ENCODE measurements at places on chromosomes 1 and 21.

DNA sequence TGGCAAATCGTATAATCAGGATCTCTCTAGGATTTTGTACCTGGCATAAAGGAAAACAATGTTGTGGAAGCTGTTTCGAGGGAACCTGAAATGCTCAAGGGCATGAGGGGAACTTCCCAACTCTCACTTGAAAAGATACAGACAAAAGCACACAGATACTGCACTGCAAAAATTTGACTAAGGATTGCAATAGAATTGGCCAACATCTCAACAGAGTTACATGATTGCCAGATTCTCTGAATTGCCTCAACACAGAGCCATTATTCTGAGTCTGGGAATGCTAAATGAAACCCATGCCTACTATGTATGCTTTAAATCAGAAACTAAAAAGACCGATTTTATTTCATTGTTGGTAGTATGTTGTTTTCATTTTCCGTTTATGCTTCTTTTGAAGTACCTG, 16.0 kb downstream of the KRTAP19-8 start:
- no peak for DNase-seq

DNA sequence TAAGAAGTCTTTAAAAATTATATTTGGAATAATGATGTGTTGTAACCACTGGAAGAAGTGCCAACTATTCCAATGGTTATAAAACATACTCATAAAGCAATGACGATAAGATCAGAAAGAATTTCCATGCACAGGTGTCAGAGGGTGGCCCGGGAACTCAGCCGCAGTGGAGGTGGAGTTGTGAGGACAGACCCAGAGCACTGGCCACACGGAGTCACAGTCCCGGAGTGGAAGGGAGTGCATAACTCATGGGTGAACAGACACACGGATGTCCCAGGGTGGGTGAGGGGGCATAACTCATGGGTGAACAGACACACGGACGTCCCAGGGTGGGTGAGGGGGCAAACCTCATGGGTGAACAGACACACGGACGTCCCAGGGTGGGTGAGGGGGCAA, 2.5 kb downstream of the KRTAP10-4 start:
- DNase-seq = no peak

DNA sequence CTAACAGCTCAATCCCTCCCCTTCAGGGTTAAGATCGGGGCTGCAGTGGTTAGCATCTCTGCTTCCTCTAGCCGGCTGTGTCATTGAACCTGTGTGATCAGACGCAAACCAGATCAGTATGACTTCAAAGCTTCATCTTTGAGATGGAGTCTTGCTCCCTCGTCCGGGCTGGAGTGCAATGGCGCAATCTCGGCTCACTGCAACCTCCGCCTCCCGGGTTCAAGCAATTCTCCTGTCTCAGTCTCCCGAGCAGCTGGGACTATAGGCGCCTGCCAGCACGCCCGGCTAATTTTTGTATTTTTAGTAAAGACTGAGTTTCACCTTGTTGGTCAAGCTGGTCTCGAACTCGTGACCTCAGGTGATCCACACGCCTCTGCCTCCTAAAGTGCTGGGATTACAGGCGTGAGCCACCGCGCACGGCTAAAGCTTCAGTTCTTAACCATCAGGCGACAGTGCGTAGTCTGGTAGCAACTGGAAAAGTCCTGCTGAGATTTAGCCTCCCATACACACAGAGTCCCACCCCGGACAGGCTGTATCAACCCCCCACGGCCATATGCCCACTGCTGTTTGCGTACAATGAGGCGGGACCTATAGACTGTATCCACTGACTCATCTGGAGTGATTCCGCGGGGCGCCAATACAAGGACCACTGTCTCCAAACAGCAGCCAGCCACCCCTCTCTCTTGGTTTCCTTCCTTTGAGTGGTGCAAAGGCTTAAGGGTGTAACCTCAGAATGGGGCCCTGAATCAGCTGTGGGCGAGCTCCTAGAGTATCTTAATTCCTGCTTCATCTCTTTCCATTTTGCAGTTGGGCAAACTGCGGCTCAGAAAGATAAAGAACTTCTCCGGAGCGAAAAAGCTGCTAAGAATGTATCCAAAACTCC, 23.3 kb downstream of the CELA3A start:
- DNase-seq = peak; percentile 43

DNA sequence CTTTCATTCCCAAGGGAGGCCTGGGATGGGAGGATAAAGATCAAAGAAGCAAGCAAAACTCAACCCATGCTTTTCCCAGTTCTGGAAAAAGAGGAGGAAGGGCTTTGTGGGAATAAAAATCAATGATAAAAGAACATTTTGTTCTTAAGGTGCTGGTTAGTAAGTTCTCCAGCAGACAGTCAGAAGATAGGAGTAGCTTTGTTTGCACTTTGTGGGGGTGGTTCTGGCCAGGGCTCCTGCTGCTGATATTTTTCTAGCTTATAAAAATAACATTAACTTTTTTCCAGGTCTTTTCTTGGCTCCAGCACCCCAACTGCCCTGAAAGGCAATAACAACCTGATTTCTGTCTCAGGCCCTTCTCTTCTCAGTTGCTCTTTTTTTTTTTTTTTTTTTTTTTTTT, 220.0 kb downstream of the FGGY start:
- no peak for DNase-seq

- no peak for DNase-seq
Measured at GRCh38 chr1:219088778-219089557, 84.7 kb upstream of the LYPLAL1 start.

DNA sequence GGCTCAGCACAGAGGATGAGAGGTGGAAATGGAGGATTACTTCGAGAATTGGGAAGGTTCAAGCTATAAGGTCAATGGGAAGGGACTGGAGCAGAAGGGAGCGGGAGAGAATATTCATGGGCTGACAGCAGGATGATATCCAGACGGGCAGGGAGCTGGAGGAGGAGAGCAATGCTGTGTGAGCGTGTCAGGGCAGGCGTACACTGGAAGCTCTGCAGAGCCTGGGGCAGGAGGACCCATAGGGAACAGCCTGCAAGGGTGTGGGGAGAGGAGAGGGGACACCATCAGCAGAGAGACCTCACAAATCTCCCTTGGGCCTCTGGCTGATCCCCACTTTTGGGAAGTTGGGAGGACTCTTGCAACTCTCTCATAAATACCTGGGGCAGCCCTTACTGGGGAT, 13.7 kb downstream of the CSF1 start:
- DNase-seq = no peak

DNA sequence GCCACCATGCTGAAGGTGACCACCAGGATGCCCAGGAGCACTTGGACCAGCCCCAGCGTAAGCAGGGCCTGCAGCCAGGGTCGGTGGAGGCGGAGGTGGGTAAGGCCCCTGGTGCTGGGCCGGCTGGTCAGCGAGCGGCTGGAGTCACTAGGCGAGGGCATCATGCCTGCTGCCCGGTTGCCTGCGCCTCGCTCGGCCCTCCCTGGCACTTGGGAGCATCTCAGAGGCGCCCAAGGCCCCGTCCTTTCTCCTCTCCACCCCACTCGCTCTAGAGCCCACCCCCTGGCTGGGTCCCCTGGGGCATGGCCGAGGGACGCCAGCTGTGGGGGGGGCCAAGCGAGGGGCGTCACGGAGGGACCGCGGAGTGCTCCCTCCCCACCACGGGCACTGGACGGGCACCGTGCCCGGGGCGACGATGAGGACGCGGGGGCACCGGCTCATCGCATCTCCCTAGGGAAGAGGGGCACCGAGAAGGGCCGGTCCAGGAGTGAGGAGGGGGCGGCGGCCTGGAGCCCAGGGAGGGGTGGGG, 505 bp downstream of the ENTREP3 start:
- no peak for DNase-seq

DNA sequence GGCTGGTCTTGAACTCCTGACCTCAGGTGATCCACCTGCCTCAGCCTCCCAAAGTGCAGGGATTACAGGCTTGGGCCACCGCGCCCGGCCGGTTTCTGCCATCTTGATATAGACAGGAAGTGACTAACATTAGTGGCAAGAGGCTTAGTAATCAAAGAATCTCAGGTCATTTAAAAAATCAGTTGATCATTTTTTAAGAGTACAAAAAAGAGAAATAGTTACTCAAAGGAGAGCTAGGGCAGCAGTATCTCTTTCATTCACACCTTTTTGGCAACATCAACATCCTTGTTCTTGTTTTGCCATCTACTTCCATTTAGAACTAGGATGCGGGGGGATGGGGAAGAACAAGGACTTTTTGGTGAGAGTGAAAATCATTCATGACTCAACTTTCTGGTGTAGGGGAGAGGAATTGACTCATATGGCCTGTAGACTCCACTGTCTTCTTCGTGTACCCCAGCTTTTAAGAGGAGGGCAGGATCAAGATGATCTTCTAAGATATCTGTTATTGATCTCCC, 8.8 kb downstream of the FCRLB start:
- no peak for DNase-seq

GRCh38 chr1:106055855-106056254, 1000.6 kb upstream of the PRMT6 start:
- DNase-seq = no peak

- DNase-seq = no peak
Measured at GRCh38 chr1:22326372-22326915, 125.2 kb upstream of the ZBTB40 start.

GRCh38 chr21:37673801-37674575, 242.3 kb downstream of the KCNJ6 start:
- DNase-seq = no peak

GRCh38 chr1:3030663-3031381, 9.6 kb downstream of the ACTRT2 start:
- DNase-seq = no peak

GRCh38 chr1:216325336-216325735, 97.9 kb downstream of the USH2A start:
- DNase-seq = no peak

DNA sequence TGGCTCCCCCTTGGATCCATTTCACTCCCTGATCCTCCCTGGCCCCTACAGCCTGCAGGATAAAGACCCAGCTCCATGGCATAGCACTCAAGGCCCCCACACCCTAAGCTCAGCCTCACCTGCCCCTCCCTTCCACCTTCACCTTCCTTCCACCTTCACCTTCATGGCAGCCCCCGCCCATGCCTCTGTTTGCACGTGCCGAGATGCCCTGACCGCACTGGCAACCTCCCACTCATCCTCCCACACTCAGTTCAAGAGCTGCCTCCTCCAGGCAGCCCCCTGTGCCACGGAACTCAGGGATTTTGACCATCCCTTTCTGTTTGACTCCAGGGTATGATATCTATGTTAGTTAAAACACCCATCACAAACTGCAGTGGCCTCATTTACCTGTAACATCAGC, 109.8 kb downstream of the RAVER2 start:
- no peak for DNase-seq

GRCh38 chr21:33896691-33897090, 18.9 kb downstream of the ATP5PO start:
- no peak for DNase-seq

GRCh38 chr1:165443539-165444311, 1.2 kb downstream of the RXRG start:
- DNase-seq = no peak

DNA sequence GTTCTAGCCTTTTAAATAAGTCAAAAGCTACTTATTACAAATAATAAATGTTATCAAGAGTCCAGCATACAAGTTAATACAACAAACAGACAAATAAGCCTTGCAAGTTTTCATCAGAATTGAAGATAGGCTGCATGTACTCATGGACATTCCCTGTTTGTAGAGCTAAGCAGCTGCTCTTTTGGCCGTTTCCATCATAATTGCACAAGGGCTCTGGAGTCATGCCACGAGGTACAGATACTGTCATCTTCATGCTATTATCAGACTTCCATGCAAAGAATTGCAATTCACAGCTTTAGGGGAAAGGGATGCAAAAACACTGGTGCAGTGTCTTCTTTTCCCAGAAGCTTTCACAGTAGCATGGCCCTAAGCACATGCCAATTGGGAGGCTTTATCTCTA, 52.8 kb upstream of the TBX15 start:
- DNase-seq = no peak

DNA sequence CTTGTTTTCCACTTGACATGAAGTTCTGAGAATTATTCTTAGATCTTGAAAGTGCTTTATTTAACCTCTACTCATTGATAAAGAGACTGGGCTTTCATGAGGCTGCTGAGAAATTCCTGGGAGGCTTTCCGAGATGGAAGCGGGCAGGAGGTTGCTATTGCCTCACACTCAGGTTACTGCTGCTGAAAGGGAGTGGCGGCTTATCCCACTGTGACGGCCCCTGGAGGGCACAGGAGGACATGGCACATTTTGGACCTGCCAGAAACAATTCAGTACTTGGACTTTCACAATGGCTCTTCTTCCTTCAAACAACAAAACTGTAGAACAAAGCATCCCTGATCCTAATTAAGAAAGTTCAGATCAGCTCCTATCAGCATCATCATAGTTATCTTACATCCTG, 16.2 kb upstream of the MARK1 start:
- DNase-seq = no peak

GRCh38 chr1:65230731-65231481, 78.4 kb upstream of the DNAJC6 start:
- DNase-seq = no peak

DNA sequence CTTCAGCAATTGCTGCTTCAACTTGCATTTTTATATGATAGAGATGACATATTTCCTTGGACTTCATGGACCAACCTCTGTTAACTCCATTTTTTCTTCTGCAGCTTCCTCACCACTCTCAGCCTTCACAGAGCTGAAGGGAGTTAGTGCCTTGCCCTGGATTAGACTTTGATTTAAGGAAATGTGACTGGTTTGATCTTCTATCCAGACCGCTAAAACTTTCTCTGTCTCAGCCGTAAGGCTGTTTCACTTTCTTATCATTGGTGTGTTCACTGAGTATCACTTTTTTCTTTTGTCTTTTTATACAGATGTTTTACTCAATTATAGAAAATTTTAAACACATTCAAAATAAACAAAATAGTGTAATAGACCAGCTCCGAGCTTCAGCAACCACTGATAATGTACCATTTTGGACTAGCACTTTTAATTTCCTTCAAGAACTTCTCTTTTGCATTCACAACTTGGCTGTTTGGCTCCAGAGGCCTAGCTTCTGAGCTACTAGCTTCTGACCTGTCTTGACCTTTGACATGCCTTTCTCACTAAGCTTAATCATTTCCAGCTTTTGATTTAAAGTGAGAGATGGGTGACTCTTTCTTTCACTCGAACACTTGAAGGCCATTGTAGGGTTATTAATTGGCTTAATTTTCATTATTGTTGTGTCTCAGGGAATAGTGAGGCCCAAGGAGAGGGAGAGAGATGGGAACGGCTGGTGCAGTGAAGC, 9.3 kb downstream of the NEK7 start:
- DNase-seq = no peak

DNA sequence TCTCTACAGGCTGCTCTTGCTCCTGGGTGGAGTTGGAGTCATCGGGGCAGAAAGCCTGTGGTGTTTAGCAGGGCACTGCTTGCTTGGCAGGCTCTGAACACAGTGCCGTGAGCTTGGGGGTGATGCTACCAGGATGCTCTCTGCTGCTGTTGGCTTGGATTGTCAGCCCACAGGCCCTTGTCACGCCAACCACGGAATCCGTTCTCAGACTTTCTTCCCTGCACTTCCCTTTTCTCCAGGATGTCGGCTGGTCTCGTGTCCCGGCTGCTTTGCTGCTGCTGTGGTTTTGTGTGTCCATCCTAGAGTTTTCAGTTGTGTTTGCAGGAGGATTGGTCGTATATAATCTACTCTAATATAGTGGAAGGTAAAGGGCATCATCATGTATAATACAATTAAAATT, 44.4 kb upstream of the TTC34 start:
- no peak for DNase-seq

Measured in NCI-H2227 treated with DMSO at 0.1 percent for 48 hours (cell line).